ENCODE measurements at places on chromosomes 1 and 21. TPM values are rescaled to one million over a fixed set of nuclear protein-coding genes. Genes with fewer than 3 reads are reported as not detected.
A peak's percentile ranks its signal among the peaks of the same experiment; 100 is the strongest.

GRCh38 chr1:89760496-89760895 is 60.3 kb upstream of the LRRC8D start:
- H3K4me3 ChIP-seq, result no peak overlapping the region
- no peak for DNase-seq

GRCh38 chr1:243411472-243411871 is 155.6 kb downstream of the SDCCAG8 start:
- no peak overlapping the region for H3K27ac ChIP-seq
- no peak for DNase-seq
- H3K27me3 ChIP-seq, result no peaks in the 10 kb centered on the region
- no peak overlapping the region for H3K4me3 ChIP-seq
- H3K4me1 ChIP-seq, result no peaks in the 10 kb centered on the region

DNA sequence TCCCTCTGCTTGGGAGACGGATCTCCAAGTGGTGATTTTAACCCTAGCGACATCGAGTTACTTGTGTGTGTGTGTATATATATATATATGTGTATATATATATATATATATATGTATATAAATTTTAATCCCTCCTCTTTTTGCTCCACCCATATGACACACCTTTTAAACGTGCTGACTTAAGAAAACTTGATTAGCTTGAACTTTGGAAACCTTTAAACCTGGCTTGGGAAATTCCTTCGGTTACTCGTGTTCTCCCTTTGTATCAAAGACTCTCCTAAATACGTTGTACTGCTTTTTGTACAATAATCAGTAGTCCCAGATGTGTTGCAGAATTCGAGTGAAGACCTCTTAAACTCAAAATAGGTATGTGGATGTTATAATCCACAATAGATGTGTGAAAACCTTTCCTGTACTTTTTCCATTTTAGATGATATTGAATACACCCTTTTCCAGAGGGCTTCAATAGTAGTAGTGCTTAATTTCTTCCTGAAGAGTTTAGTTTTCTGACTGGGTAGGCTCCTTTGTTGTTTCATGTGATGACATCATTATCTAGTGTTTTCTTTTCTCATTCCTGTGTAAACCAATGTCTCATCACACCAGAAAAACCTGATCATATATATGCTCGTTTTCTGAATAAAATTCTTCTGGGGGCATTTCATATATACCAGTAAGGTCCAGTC is 1.4 kb downstream of the RNF11 start:
- H3K36me3 ChIP-seq, result no peaks in the 10 kb centered on the region
- H3K4me3 ChIP-seq, result peak overlapping the region; percentile 96
- DNase-seq, result peak; percentile 52
- no peaks in the 10 kb centered on the region for H3K27me3 ChIP-seq
- peaks cover 23% of the 10 kb centered on the region for H3K4me1 ChIP-seq
- H3K27ac ChIP-seq, result peak overlapping the region; percentile 46

DNA sequence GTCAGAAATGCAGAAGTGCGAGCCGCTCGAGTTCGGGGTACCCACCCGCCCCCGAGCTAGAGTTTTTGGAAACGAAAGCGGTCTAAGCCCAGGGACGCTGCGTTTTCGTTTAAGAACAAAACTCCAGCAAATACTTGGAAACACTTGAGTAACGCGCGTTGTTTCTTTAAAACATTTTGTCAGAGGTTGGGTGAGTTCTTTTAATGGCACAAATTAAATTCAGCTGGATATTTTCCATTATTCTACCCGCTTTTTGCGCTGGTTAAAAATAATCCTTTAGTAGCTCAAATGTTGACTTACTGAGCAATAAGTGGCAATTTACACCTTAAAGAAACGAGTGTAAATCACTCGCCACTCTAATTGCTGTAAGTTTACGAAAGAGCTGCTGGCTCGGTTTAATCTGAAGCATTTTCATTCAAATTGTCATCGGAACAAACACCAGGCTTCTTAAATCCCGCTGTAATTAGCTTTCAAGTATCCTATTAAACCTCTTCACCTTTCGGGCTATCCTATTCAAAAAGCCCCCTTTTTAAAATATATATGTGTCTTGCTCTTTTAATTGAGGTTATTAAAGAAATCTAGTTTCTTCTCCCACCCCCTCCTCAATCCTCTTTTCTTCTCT is 1.5 kb downstream of the LHX8 start:
- no peaks in the 10 kb centered on the region for H3K36me3 ChIP-seq
- H3K4me3 ChIP-seq, result no peak overlapping the region
- H3K4me1 ChIP-seq, result no peaks in the 10 kb centered on the region
- H3K27ac ChIP-seq, result no peak overlapping the region
- no peak for DNase-seq
- peaks cover 91% of the 10 kb centered on the region for H3K27me3 ChIP-seq

RGS4 gene
- total RNA-seq, result 16.6 TPM

DNA sequence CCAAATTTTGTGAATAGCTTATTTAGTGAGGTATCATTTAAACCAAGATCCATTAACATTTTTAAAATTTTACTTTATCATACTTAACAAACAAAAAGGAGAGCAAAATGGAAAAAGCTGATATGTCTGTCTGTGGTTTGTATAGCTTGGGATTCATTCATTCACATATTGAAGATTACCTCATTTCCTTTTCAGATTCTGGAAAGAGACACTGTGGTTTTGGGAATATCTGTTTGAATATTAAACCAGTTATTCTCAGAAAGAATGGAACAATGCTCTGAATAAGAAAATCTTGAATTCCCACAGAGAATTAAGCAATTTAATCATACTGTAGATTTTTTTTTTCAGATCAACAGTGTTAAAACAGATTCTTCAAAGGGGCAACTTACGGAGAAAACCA is 93.8 kb upstream of the PRDX6 start:
- no peak for DNase-seq

SPATA21 gene
- not detected for total RNA-seq

DNA sequence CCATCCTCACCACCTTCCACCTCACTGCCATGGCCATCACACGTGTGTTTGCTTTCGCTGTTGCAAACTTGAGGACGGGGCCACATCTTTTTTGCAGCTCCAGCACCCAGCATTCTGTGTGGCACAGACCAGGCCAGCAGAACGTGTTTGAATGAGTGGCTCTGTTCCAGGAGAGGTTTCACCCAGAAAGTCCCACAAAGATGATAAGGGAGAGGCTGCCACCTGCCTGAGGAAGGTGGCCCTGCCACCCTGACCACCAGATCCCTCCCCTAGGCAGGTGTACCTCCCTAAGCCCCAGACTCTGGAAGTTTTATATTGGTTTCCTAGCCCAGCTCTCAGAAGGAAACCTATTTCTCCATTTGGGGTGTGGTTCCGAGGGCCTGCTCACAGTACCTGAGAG is 252.1 kb downstream of the KAZN start:
- peak; percentile 54 for DNase-seq
- H3K4me1 ChIP-seq, result peaks cover 5% of the 10 kb centered on the region
- H3K4me3 ChIP-seq, result no peak overlapping the region
- H3K27me3 ChIP-seq, result peaks cover 12% of the 10 kb centered on the region

- no peaks in the 10 kb centered on the region for H3K36me3 ChIP-seq
- H3K4me1 ChIP-seq, result no peaks in the 10 kb centered on the region
- H3K27me3 ChIP-seq, result peaks cover 53% of the 10 kb centered on the region
- H3K4me3 ChIP-seq, result no peak overlapping the region
- peak; percentile 16 for DNase-seq
- no peak overlapping the region for H3K27ac ChIP-seq
Observed at GRCh38 chr1:231106347-231106746, 55.5 kb upstream of the TRIM67 start.

DNA sequence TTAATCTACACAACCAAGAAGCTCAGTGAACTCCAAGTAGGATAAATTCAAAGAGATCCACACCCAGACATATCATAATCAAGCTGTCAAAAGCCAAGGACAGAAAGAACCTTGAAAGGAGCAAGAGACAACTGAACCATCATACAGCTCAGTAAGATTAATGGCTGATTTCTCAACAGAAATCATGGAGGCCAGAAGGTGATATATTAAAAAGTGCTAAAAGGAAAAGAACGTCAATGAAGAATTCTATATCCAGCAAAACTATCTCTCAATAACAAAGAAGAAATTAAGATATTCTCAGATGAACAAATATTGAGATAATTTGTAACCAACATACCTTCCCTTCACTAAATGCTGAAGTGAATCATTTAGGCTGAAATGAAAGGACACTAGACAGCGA is 161.8 kb downstream of the TRABD2B start:
- no peaks in the 10 kb centered on the region for H3K4me1 ChIP-seq
- no peaks in the 10 kb centered on the region for H3K36me3 ChIP-seq
- no peak overlapping the region for H3K4me3 ChIP-seq
- no peak overlapping the region for H3K27ac ChIP-seq
- no peak for DNase-seq

GRCh38 chr1:50237056-50237455 is 128.3 kb downstream of the ELAVL4 start:
- H3K4me1 ChIP-seq, result no peaks in the 10 kb centered on the region
- no peaks in the 10 kb centered on the region for H3K27me3 ChIP-seq
- H3K27ac ChIP-seq, result no peak overlapping the region
- H3K36me3 ChIP-seq, result no peaks in the 10 kb centered on the region

DNA sequence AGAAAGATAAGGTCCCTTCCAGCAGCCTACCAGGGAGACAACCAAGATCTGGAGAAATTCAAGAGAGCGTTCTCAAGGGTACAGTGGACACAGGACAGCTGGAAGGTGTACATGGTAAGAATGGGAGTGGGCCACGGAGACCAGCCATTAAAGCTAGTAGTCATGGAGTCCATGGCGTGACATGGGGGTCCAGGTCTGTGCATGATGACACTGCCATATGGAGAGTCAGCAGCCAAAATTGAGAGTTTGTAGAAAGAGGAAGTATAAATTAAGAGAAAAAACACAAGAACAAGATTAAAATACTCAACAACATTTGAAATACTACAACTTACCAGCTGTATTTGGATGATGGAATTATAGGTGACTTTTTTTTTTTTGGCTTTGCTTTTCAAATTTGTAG is 7.9 kb upstream of the LORICRIN start:
- DNase-seq, result no peak
- no peaks in the 10 kb centered on the region for H3K4me1 ChIP-seq
- H3K4me3 ChIP-seq, result no peak overlapping the region
- no peak overlapping the region for H3K27ac ChIP-seq

PLD5 gene
- total RNA-seq, result not detected

Data from PC-3 (cell line).